Activated T-helper 17 cell treated with anti-CD3 and anti-CD28 coated beads, Interleukin-2, amount 50 U/mL, for 72 hours (primary cell): ENCODE measurements at places on chromosomes 2 and 18. TPM values are rescaled to one million over a fixed set of nuclear protein-coding genes. Genes with fewer than 3 reads are reported as not detected.
A peak's percentile ranks its signal among the peaks of the same experiment; 100 is the strongest.

The ERMN gene
- total RNA-seq, result 1.8 TPM

The RUFY4 gene
- 0.19 TPM for total RNA-seq

The SCN7A gene
- not detected for total RNA-seq

The NT5C1B gene
- not detected for total RNA-seq

The ITGA6 gene
- 2.2 TPM for total RNA-seq

The ACVR1C gene
- total RNA-seq, result 1.1 TPM

The L3MBTL4 gene
- 0.19 TPM for total RNA-seq

The REEP1 gene
- total RNA-seq, result 0.26 TPM

The NAT8 gene
- total RNA-seq, result not detected

The NEU4 gene
- total RNA-seq, result 9.8 TPM

The DSG4 gene
- total RNA-seq, result not detected

The CREG2 gene
- total RNA-seq, result not detected

GRCh38 chr2:67453310-67453709, 56.2 kb downstream of the ETAA1 start:
- ATAC-seq, result no peak

GRCh38 chr2:40127890-40128557, 323.9 kb downstream of the SLC8A1 start:
- ATAC-seq, result no peak

- no peak for ATAC-seq
These were observed 59.0 kb downstream of the E2F6 start for GRCh38 chr2:11406958-11407381.

DNA sequence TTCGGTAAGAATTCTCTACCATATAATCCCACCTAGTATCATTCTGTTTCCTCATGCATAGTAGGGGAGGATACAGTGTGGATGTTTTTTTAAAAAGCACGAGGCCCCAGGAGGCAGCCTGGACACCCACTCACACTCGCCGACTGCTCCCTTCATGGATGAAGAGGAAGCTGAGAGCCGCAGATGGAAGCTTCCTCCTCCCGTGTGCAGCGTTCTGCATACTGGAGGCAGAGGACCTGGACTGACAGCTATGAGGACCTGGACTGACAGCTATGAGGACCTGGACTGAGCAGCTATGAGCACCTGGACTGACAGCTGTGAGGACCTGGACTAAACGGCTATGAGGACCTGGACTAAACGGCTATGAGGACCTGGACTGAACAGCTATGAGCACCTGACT, 234.4 kb downstream of the NDUFA10 start:
- no peak for ATAC-seq

- ATAC-seq, result peak; percentile 34
These were observed 819 bp upstream of the MAP3K2 start for GRCh38 chr2:127388423-127389164.

GRCh38 chr2:118242216-118242615, 153.9 kb downstream of the INSIG2 start:
- peak; percentile 61 for ATAC-seq

DNA sequence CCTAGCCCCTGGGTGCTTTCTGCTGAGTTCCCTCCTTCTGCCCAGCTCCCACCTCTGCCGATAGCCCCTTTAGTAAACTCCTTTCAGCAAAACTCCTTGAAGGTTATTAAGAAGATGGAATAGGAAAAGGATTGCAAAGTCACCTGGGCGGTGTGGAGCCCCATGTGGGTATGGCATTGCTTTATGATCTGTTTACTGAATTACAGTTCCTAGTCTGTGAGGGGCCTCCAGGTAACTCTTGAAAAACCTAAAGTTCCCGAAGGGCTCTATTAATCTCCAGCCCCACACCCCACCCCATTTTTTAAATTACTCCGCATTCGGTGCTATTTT, 116.9 kb upstream of the UXS1 start:
- no peak for ATAC-seq

GRCh38 chr18:48803518-48803917, 147.2 kb downstream of the SMAD7 start:
- ATAC-seq, result no peak

DNA sequence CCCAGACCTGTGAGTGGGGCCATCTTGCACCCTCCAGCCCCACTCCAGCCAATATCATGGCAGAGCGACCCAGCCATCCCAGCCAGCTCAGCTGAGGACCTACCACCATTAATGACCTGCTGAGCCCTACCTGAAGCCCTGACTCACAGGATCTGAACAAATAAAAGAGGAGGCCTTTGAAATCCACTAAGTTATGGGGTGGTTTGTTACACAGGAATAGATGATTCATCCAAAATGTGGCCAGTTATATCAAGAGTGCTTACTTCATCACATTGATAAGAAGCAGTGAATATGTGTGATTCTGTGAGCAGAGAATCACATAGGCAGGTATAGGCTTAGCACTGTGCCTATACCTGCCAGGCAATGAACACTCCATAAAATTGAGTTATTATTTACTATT, 34.7 kb upstream of the FAM124B start:
- ATAC-seq, result peak; percentile 77

- no peak for ATAC-seq
These were observed 94.4 kb upstream of the XPO1 start for GRCh38 chr2:61632276-61633169.

DNA sequence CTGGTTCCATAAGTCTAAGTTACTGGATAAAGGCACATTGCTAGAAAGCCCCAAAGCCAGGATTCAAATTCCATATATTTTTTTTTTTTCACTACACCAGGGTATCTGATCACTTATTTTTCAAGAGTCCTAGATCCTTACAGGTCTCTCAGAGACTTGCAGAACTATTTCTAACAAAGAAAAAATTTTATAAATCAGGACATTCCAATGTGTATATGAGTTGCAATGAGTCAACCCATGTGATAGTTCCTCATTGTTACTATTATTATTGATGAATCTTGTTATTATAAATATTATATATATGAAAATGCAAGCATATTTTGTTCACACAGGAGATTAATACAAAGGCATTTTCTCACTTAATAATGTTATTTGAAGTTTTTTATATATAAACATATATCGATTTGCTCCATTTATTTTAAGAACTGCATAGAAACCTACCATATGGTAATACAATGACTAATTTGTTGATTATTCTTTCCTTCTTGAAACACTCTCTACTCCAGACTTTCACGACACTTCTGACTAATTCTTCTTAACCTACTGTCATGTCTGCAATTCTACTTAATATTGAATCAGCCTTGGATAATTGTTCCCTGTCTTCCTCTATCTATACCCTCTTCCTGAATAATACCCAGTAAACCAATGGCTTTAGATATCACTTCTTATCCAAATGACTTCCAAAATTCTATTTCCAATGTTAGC, 968.4 kb upstream of the NRXN1 start:
- no peak for ATAC-seq

GRCh38 chr2:164542581-164543021, 78.7 kb downstream of the GRB14 start:
- ATAC-seq, result no peak

- no peak for ATAC-seq
These were observed 119.2 kb downstream of the BABAM2 start for GRCh38 chr2:28009732-28010131.

GRCh38 chr2:28405537-28405936, 12.9 kb downstream of the FOSL2 start:
- ATAC-seq, result no peak

- ATAC-seq, result no peak
These were observed 12.4 kb upstream of the EML4 start for GRCh38 chr2:42156721-42157120.

DNA sequence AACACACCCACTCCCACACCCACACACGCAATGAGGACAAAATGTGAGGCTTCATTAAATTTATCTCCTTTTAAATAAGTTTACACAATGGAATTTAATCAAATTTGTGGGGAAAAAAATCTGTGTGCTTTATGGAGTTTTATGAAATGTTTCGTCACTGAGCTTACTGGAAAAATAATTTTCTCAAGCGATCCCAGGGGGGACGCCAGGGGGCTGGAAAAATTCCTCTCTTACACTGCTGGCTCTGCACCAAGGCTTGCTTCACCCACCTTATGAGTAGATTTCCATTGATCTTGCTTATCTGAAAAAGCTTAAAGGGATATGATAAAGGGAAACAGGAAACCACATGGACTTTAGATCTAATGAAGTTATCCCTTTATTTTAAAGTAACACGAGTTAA, 95.5 kb downstream of the CABYR start:
- no peak for ATAC-seq

GRCh38 chr2:77588438-77588837, 66.3 kb upstream of the LRRTM4 start:
- ATAC-seq, result no peak

DNA sequence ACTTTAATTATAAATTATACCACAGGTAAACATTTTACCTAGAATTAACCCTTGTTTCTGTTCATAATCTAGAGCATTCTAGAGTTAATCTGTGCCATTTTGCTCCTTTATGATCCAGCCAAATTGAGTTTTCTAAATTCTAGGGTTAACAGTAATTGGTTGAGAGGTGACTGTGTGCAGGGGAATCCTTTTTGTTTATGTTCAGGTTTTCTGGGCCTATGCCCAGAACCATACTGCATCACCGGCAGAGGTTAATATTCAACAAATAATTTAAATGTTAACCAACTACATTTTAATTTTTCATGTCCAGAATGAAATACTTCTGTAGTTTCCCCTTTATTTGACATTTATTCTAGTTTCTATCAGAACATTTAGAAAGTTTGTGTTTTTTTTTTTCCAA, 32.3 kb downstream of the CARF start:
- no peak for ATAC-seq

GRCh38 chr2:111100765-111101162, 19.9 kb upstream of the BCL2L11 start:
- ATAC-seq, result peak; percentile 89
